SK-MEL-5 (cell line): ENCODE measurements at places on chromosomes 7 and 10.

- no peak for DNase-seq
Observed at GRCh38 chr10:116836902-116837523, 12.3 kb upstream of the ENO4 start.

- no peak for DNase-seq
Observed at GRCh38 chr7:107345898-107346297, 124.0 kb upstream of the GPR22 start.

GRCh38 chr10:114815791-114816190, 5.8 kb upstream of the FHIP2A start:
- DNase-seq = no peak

- peak; percentile 34 for DNase-seq
Observed at GRCh38 chr7:98872328-98872924, 2.6 kb upstream of the TMEM130 start.

DNA sequence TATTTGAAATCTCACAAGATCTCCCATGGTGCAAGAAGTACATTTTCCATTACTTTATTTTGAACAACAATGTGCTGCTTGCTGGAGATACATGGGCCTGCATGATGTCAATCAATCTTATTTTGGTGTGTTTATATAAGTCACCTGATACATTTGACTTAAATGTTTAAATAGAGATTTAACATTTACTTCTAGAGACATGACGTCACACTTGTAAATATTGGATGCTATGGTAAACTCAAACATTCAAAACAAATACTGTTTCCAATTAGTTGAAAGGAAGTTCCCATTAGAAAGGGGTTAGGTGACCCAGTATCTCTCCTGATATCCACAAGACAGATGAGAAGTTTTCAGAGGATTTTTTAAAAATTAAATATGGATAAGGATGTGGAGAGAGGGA, 214.5 kb downstream of the NSUN6 start:
- DNase-seq = no peak

DNA sequence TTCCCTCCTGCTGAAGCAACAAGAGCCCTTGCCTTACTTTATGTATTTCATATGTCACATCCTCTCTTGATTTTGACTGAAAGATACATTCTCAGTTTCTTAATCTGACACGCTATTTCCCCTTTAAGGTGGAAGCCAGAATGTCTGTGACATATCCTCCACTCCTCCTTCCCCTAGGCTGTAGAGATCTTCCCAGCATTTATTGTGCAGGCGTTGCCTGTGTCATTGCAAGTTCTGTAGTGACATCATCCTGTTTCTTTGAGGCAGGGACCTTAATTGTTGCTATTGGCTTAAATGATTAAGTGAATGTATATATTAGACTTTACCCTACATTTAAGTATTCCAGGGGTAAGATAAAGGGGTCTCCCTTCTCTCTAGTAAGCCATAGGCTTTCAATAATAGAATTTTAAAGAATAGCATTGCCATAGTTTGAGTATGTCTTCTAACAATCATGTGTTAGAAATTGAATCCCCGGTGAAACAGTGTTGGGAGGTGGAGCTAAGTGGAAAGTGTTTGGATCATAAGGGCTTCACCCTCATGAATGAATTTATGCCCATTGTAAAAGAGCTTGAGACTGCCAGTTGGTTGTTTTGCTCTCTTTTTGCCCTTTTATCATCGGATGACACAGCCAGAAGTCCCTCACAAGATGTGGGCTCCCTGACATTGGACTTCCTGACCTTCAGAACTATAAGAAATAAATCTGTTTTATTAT, 189.5 kb upstream of the CDC14C start:
- no peak for DNase-seq

GRCh38 chr10:62073429-62073828, 171.9 kb downstream of the ARID5B start:
- DNase-seq = peak; percentile 49
